Cortex of kidney (tissue), 1 donor: ENCODE measurements at places on chromosomes 5 and 9.

DNA sequence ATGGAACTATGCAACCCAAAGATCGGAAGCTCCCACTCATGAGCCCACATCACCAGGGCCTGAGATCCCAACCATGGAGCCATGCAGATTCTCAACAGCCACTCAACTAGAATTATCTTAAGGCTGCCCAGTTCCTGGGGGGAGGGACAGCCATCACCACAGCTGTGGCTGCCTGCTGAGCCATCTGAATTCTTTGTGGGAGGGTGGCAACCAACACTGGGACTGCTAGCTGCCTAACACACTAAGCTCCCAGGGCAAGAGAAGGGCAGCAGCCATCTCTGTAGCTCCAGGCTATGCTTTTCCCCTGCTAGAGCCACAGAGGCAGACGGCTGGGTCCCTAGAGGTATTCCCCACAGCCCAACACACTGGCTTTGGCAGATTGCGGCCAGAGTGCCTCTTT, 251.3 kb upstream of the GRAMD2B start:
- no peak for DNase-seq

- DNase-seq: no peak
Observed at GRCh38 chr9:92395617-92396016, 8.8 kb downstream of the OGN start.

GRCh38 chr5:181193656-181194055, 11.3 kb downstream of the TRIM7 start:
- no peak for DNase-seq

DNA sequence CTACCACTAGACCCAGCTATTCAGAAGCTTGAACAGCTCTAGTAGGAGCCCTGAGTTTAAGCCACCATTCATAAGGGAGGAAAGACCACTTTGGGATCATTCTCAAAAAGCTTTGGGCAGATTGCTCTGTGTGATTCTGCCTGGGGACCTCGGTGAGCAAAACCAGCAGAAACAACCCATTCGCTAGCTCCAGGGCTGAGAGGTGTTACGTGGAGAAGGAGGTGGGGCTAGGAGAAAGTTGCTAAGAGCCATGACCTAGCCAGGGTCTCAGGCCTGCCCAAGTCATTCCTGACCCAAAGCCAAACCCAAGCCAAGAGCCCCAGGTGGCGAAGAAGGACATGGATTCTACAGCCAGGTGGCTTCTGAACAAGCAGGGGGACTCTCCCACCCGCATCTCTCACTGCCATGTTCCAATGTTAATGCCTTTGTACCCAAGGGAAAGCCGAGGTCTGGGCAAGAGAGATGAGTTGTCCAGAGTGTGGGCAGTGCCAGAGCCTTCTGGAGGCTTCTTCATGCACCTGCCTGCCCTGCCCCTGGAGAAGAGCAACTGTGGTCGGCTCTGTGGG, 4.0 kb upstream of the BARHL1 start:
- DNase-seq: no peak
